ENCODE measurements at places on chromosomes 13 and 19. TPM values are rescaled to one million over a fixed set of nuclear protein-coding genes. Genes with fewer than 3 reads are reported as not detected.
A peak's percentile ranks its signal among the peaks of the same experiment; 100 is the strongest.

Gene ZNF813
- total RNA-seq, result 4.4 TPM

Gene ZNF121
- total RNA-seq, result 51.6 TPM

Gene NDFIP2
- 47.1 TPM for total RNA-seq

Gene ZNF497
- 1.6 TPM for total RNA-seq

Gene IGFL3
- 5.9 TPM for total RNA-seq

Gene STOML3
- not detected for total RNA-seq

Gene UBE2L5
- 0.99 TPM for total RNA-seq

Gene HRC
- total RNA-seq, result 13.6 TPM

Gene IRGC
- total RNA-seq, result not detected

Gene MPND
- 5.8 TPM for total RNA-seq

Gene KXD1
- total RNA-seq, result 38.4 TPM

Gene ZNF536
- 8.9 TPM for total RNA-seq

Gene HDGFL2
- total RNA-seq, result 28.7 TPM

Gene FXYD5
- 10.7 TPM for total RNA-seq

- no peak for DNase-seq
These were observed 9.0 kb upstream of the THSD1 start for GRCh38 chr13:52414963-52415362.

DNA sequence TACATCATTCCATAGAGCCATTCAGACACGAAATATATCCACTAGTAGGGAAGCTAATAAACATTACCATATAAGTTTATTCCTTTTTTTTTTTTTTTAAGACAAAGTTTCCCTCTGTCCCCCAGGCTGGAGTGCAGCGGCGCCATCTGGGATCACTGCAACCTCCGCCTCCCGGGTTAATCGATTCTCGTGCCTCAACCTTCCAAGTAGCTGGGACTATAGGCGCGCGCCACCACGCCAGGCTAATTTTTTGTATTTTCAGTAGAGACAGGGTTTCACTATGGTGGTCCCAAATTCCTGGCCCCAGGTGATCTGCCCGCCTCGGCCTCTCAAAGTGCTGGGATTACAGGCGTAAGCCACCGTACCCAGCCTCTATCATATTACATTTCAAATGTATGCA, 612 bp upstream of the ZNF154 start:
- DNase-seq, result no peak

DNA sequence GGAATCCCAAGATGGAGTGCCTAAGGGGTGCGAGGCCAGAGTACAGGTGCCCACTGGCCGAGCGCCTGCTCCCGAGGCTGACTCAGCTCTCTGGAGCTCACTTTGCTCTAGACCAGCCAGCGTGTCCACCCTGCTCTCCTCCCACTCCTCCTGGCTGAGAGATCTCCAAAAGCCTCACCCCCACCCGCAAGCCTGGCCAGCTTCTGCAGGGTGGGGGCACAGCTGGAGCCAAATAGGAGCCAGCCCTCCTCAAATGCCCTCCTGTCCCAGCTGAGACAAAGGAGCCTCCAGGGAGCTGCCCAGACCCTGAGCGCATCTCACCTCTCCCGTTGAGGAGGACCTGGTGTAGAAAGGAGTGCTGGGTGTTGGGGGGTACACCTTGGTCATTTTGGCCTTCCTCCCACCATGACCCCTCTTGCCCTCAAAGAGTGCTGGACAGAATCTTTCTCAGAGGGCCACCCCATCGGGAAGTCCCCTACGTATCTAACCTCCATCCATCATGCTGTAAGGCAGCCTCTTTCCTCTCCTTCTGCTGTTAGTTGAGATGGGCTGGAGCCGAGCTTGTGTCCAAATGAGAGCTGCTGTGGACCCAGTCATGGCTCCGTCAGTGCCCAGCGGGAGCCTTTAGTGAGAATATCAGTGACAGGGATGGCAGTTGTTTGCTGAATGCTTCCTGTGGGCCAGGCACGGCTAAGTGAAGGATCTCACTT, 123.9 kb upstream of the VSTM2B start:
- DNase-seq, result no peak

- no peak for DNase-seq
These were observed 22.0 kb downstream of the MUC16 start for GRCh38 chr19:8988204-8988603.

DNA sequence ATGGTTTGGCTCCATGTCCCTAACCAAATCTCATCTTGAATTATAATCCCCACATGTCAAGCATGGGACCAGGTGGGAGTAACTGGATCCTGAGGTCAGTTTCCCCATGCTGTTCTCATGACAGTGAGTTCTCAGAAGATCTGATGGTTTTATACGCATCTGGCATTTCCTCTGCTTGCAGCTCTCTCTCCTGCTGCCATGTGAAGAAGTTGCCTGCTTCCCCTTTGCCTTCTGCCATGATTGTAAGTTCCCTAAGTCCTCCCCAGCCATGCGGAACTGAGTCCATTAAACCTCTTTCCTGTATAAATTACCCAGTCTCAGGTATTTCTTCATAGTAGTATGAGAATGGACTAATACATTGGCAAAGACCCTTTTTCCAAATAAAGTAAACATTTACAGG, 96.8 kb downstream of the TSHZ3 start:
- DNase-seq, result no peak

- DNase-seq, result no peak
These were observed 235.1 kb upstream of the MIR17HG start for GRCh38 chr13:91112201-91112923.

GRCh38 chr19:17654993-17655392, 33.2 kb downstream of the UNC13A start:
- DNase-seq, result no peak

DNA sequence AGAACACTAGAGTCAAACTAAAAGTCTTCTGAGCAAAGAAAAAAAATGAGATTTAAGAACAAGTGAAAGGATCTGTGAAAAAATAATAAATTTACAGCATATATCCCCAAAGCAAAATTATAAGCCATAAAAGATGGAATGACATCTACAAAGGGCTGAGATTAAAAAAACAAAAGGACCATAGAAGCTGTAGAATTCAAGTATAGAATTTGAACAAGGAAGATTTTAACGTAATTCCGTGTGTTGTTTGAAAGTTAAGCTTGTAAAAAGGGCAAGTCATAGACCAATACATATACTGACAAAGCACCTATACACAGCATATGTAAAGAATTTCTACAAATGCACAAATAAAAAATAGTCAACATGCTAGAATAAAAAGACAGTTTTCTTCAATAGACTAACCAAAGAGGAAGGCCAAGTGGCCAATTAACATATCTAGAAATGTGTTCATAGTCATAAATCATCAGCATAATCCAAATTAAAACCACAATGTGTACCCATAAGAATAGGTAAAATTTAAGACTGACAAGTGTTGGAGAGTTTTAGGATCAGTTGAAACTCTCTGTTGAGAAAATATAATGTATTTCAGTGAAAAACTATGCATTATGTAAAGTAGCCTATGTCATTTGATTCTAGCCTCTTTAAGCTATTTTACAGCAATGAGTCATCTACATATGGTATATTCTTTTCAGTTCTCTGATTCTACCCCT, 674.9 kb downstream of the OLFM4 start:
- no peak for DNase-seq

DNA sequence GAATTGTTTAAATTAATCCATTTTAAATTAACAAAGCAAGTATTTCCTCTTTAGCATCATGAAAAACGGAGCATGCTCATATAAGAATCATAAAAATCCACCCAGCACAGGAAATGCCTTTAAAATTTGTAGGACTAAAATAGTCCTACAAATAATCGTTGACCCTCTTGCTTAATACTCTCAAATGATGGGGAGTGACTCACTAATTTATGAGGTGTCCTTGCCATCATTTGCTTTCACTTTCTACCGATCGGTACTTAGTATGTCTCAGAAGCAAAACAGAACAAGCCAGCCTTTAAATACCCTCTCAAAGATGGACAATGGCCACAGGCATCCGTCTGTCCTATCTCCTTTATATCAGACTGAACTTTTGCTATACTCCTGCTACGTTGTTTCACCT, 97.2 kb downstream of the SUCLA2 start:
- DNase-seq, result no peak

DNA sequence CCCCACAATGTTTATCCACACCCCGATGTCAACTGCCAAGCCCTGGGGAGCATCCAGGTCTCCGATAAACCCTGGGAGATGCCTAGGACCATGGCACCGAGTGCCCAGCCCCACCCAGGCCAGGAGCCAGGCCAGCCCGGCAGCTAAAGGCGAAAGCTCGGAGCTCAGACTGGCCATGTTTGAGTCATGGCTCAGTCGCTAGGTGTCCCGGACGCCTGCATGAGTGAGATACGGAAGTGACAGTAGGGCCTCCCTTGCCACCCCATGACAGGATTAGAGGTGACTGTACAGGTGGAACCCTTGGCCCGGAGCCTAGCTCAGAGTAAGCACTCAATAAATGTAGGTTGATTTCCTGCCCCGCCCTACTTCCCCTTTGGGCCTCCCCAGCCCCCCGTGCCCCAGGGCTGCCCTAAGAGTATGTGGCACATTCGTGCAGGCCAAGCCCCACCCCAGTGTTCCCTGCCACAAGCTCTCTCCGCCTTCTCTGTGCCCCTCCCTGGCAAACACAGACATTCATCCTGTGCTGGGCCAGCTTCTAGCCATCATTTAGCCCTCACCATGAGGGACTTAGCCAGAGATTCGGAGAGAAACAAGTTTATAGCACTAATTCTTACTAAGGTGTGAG, 5.8 kb upstream of the TPM4 start:
- DNase-seq, result no peak

- peak; percentile 28 for DNase-seq
These were observed 45.8 kb downstream of the GGACT start for GRCh38 chr13:100542826-100543156.

GRCh38 chr19:41363371-41363752, 587 bp downstream of the B9D2 start:
- no peak for DNase-seq

DNA sequence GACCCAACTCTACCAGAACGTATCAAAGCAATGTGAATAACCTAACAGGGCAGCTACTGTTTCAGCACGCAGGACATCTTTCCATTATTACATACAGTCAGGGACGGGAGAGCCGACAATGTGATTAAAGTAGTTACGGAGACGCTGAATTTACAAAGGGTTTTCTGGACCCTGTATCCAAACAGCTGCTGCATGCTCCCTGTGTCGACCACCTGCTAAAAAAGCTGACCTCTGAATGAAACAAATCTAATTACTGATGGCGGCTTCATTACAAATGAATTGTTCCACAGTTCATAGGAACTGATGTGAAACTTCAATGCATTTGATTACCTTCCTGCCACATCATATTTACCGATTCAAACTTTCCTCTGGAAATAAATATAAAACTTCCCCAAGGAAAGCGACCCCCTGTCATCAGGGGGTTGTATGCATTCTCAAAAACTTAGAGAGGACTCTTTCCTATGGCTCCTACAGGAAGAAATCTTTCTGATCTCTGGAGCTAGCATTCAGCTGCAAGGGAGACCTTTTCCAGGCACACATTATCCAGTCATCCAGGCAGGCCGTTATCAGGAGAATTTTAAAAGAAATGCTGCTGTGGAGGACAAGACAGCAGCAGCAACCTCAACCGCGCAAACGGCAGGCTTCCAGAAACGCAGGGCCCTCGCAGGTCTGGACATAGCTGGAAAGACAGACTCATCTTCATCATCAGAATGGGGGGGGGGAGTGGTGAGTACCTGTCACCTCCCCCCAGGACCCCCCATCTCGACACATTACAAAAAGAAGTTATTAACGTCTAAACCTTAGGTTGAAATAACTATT, 3.1 kb downstream of the EFNB2 start:
- DNase-seq, result peak; percentile 45

DNA sequence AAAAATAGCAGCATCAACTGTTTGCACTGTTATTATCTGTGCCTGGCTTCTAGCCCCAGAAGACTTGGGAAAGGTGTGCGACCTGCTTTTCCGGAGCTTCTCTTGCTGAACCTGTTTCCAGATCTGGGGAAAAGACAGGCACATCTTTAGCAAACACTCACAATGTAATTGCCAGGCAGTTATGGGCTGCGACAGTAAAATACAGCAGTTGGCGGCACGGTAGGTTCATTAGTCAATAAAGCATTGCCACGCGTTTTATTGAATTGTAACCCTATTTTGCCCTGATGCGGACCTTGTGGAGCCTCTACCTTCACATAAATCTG, 223.7 kb upstream of the TSHZ3 start:
- no peak for DNase-seq

DNA sequence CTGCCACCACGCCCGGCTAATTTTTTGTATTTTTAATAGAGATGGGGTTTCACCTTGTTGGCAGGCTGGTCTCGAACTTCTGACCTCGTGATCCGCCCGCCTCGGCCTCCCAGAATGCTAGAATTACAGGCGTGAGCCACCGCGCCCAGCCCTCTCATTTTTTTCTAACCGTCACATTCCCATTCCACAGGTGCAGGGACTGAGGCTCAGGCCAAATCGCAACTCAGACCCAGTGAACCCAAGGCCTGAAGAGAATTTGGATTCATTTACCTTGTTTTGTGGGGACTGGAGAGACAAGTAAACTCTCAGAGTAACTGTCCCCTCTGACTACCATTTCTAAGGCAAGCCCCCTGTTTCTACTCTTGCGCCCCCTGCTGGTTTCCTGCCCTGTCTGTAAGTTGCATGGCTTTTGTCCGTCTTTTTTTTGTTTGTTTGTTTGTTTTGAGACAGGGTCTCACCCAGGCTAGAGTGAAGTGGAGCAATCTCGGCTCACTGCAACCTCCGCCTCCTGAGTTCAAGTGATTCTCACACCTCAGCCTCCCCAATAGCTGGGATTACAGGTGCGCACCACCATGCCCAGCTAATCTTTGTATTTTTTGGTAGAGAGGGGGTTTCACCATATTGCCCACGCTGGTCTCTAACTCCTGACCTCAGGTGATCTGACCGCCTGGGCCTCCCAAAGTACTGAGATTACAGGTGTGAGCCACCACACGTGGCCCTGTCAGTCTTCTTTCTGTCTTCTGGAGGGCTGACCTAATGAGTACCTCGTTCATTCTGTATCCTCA, 2.3 kb upstream of the STRN4 start:
- no peak for DNase-seq

GRCh38 chr19:1173159-1173844, 766 bp downstream of the SBNO2 start:
- no peak for DNase-seq

DNA sequence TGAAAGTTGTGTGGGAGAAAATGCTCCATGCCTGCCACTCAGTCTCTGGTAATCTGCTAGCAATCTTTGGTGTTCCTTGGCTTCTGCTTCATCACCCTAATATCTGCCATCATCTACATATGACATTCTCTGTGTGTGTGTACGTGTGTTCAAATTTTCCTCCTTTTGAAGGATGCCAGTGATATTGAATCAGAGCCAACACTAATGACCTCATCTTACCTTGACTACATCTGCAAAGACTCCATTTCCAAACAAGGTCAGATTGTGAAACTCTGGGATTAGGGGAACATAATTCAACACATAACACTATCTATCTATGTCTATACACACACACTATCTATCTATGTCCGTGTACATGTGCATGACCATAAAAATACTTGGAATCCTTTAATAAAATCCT, 81.4 kb upstream of the IRS2 start:
- no peak for DNase-seq

GRCh38 chr19:49854378-49855263, 3.7 kb downstream of the PTOV1 start:
- DNase-seq, result no peak

- no peak for DNase-seq
These were observed 736 bp downstream of the SMAD9 start for GRCh38 chr13:36919171-36919832.

- no peak for DNase-seq
These were observed 329.2 kb upstream of the TSHZ3 start for GRCh38 chr19:31678421-31678820.

GRCh38 chr13:99406799-99407201, 94.5 kb upstream of the TM9SF2 start:
- no peak for DNase-seq

All from skin of body (tissue), 3 donors.